Activated CD8-positive, alpha-beta memory T cell treated with anti-CD3 and anti-CD28 coated beads for 1 hour (primary cell): ENCODE measurements at places on chromosomes 6 and 20.

DNA sequence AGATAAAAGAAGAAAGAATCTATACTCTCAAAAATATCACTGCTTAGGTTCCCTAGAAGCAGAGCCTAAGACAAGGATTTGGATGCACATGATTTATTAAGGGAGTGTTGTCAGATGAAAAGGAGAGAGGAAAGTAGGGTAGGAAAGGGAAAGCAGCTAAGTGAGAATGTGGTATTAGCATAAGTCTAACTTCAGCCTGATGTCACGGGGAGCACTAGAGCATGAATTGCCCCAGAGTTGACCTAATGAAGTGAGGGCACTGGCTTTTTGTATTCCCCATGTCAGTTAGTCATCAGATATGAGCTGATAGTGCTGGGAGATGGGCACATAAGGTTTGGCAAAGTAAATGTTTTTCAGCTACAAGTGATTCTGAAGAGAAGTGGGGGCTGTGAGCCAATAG lies 129.0 kb upstream of the THEMIS start:
- no peak for DNase-seq

- no peak for DNase-seq
Observed at GRCh38 chr6:127972815-127973214, 72.0 kb upstream of the THEMIS start.

- DNase-seq, result no peak
Observed at GRCh38 chr6:143401068-143401446, 49.4 kb downstream of the ADAT2 start.

GRCh38 chr20:53736757-53737395 lies 143.2 kb upstream of the ZNF217 start:
- no peak for DNase-seq

DNA sequence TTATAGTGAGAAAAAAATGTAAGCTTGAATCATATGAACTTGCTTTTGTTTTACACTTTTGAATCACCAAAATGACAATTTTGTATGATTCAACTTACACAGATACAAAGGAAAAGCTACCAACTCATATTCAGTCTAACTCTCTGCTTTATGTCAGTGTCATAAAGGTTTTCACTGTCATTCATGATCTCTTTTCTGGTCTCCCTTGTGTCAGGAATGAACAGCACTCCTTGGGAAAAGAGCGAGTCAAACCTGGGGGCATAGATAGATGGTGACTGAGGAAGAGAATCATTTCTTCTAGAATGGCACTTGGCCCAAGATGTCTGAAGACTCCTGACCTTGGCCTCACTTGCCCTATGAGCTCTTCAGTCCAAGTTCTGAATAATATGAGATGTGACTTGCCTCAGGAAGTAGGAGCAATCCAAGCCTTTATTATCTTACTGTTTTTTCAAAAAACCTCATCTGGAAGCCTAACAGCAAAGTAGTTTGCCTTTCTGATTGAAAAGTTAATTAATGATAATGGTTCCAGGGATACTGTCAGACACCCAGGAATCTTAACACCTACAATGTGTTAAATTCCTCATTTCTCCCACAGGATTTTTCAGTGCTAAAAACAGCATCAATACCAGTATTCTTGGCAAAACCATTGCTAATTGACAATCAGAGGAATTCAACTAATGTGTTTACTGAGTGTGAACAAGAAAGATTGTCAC lies 270.0 kb upstream of the HSF2 start:
- no peak for DNase-seq

DNA sequence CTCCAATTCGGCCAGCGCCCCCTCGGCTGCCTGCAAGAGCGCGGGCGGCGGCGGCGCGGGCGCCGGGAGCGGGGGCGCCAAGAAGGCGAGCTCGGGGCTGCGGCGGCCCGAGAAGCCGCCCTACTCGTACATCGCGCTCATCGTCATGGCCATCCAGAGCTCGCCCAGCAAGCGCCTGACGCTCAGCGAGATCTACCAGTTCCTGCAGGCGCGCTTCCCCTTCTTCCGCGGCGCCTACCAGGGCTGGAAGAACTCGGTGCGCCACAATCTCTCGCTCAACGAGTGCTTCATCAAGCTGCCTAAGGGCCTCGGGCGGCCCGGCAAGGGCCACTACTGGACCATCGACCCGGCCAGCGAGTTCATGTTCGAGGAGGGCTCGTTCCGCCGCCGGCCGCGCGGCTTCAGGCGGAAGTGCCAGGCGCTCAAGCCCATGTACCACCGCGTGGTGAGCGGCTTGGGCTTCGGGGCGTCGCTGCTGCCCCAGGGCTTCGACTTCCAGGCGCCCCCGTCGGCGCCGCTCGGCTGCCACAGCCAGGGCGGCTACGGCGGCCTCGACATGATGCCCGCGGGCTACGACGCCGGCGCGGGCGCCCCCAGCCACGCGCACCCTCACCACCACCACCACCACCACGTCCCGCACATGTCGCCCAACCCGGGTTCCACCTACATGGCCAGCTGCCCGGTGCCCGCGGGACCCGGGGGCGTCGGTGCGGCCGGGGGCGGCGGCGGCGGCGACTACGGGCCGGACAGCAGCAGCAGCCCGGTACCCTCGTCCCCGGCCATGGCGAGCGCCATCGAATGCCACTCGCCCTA lies 963 bp downstream of the FOXF2 start:
- DNase-seq, result no peak

- DNase-seq, result no peak
Observed at GRCh38 chr6:46042355-46042999, 26.8 kb upstream of the CLIC5 start.

GRCh38 chr6:106112433-106112832 lies 26.3 kb downstream of the PRDM1 start:
- DNase-seq, result no peak

- no peak for DNase-seq
Observed at GRCh38 chr6:150293423-150294173, 75.2 kb upstream of the IYD start.

DNA sequence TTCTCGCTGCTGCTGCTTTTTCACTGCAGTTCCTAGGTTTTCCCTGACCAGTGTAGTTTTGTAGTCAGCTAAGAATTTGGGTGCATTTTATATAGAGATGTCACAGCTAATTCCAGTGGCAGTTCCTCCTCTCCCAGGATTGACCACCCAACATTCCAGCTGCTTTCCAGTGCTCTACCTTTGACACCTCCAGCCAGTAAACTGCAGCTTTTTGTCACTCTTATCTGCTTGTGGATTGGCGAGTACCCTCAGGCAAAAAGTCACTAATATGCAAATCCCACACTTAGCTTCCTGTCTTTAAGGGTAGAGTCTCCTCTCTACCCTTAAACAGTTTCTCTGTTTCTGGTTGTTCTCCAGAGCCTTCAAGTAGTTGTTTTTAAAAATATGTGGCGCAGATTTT lies 146.9 kb upstream of the KCNG1 start:
- DNase-seq, result no peak

- no peak for DNase-seq
Observed at GRCh38 chr6:111417946-111418345, 65.1 kb downstream of the REV3L start.

DNA sequence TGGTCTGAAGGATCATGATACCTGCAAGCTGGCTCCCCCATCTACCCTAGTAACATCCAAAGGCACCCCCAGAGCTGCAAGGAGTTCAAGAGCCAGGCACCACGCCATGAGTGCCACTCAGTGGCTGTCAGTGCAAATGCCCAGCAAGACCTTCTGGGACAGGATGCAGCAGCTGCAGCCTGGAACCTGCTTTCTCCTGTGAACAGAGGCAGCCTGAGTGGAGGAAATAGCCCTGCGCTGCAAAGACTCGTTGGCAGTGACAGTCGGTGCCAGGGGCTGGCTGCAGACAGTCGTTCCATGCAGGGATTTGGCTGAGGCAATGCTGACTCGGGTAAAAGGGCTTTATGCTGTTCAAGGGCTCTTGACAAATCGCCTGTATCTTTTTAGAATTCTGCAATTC lies 15.7 kb upstream of the SSTR4 start:
- DNase-seq, result no peak

DNA sequence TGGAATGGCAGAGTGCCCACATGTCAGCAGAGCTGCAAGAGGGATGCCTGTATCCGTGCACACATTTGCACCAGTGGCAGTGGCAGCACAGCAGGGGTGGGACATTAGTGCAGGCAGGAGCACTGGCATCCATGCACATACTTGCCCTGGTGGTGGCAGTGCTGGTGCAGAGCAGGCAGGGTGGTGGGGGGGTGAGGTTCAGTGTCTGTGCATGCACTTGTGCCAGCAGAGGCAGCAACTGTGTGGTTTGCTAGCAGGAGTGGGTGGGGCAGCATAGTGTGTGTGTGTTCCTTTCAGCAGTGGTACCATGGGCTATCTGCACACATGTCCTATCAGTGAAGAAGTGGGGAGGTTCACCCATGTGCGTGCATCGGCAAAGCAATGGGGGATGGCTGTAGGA lies 151.6 kb downstream of the EPM2A start:
- no peak for DNase-seq

DNA sequence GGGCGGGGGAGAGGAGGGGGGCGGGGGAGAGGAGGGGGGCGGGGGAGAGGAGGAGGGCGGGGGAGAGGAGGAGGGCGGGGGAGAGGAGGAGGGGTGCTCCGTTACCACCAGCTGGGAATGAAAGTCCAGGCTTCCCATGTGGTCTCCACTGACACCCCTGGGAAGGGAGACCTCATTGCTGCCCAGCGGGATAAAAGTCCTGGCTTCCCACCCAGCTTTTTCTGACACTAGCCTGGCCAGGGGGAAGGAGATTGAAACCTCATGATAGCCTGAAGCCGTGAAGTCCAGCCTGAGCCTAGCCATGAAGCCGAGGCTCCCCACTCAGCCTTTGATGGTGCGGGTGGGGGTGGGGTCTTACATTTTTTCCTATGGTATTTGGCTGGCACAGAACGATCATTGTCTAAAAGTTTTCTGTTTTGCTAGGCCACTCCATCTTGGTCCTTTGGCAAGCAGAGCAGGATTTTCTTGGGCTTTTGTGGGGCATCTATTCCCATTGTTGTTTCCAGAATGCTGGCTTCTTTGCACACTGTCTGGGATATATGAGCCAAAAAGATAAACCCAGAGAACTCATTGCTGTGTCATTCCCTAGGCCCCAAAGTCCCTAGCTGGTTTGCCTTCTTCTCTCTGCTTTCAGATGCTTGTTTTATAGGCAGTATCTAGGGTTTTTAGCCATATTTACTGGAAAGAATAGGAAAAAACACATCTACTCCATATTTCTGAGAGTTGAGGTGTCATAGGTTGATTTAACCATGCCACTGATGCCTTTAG lies 67.9 kb upstream of the RNF24 start:
- no peak for DNase-seq

DNA sequence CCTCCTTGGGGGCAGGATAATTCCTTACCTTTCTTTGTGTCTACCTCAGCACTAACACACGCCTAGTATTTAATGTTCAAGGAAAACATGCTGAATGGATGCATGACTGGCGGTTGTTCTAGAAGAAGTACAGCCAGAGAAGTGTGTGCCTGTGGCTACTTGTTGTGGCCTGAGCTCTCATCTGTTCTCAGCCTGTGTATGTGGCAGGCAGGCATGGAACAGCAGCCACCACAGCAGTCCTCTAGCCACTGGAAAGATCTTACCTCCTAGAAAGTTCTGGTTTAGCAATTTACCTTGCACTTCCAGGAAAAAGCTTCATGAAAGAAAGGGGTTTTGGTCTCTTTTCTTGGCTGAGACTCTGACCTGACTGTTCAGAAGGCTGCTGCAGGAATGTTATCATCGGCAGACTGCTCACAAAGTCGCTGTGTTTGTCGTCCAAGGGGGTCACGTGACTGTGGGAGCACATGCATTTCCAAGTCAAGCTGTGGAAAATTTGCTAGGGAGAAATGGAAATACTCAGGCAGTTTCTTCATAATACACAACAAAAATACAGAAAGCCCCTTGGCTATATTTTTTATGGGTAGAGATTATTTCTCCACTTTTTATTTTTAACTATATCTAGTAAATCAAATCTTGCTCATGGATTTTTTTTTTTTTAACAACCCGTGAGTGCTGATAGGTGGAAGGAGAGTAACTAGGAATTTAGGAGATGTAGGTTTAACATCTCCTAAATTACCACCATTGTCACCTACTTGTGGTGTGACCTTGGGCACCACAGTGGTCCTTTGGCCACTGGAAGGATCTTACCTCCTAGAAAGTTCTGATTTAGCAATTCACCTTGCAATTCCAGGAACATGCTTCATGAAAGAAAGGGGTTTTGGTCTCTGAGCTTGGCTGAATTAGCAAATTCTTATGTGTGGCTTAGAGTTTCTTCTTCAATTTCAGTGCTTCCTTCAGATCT lies 110.8 kb upstream of the GPR6 start:
- DNase-seq, result no peak
